ENCODE measurements at places on chromosomes 3 and 15.

- DNase-seq = no peak
These were observed 556.9 kb downstream of the IGSF11 start for GRCh38 chr3:118477768-118478167.

- DNase-seq = no peak
These were observed 126.5 kb downstream of the DGKG start for GRCh38 chr3:186235554-186235953.

DNA sequence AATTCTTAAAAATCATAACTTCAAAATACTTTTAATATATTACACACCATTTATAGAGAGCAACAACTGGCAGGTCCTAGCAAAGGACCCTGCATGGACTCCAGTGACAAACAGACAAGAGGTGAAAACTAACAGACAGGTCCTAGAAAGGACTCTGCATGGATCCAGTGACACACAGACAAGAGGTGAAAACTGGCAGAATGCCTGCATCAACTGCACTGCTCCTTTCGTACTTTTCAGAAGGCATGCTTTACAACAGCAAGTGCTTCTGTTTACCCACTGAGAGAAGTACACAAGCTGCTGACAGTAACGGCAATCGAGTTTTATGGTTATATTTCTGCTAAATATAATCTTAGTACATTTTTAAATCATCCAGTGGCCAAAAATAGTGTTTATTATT lies 24.3 kb upstream of the GP5 start:
- no peak for DNase-seq

DNA sequence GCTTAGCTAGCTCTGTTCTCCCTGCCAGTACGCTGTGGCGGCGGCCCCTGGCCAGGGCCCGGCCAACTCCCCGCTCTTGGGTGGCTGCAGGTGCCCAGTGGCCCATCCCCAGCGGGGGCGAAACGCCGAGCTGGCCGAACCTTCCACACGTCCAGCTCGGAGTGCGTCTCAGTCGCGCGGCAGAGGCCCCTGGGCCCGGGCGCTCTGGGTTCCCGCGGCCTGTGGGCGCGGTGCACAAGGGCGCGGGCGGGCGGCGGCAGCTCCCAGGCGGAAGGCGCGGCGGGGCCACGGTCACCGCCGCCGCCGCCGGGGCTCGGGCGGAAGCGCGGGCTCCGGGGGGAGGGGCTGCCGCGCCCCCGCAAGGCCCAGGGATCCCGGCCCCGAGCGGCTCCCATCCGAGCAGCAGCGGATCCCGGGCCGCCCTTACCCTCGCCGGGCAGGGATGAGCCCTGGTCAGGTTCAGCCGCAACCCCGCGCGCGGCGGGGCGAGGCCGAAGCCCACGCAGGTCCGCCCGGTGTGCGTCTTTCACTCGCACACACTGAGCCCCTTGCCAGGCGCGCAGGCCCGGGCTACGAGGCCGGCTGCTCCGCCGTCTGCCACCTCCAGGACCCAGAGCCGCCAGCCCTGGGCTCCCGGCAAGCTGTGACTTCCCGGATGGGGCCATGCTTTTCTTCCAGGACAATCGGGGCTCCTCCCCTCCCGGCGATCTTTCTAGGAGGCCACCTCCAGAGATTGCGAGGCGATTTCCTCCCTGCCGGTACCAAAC lies 54.2 kb downstream of the CCDC54 start:
- DNase-seq = peak; percentile 81

DNA sequence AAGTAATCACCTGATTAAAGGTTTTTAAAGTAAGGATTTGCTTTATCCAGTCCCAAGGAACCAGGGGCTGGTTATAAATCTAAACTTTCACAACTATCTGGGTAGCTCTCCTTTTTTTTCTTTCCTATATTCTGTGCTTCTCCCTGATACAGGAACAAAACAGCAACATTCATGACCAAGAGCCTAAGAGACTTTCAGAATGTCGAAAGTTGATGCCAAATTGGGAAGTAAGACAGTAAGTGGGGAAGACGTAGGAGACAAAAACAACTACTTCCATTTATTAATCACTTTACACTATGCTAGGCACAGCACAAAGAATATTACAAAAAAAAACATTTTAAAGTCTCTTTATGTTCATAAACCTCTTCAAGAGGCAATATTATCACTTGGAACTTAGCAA lies 211.6 kb downstream of the MAGI1 start:
- no peak for DNase-seq

Data from MCF 10A (cell line).